T-cell (primary cell): ENCODE measurements at places on chromosomes 5 and 9.

GRCh38 chr9:34139477-34140146 lies 13.1 kb upstream of the DCAF12 start:
- DNase-seq: no peak

GRCh38 chr5:9624196-9624947 lies 5.8 kb downstream of the TAS2R1 start:
- DNase-seq: no peak

DNA sequence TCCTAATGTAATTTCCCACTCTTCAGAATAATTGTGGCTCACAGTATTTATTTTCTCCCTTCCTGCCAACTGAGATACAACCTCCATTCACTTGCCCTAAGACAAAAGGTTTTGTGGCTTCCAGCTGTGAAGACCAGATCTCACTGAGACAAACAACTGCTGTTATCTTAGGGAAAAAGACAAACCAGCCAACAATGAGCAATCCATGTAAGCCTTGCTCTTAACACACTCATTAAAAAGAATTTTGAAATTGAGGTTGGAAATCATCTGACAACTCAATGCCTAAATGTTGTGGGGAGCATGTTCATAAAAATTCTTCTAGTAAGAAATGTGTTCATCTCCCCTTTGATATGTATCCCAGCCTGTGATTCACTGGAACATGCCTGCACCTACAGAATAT lies 132.9 kb downstream of the ADAMTSL1 start:
- no peak for DNase-seq

DNA sequence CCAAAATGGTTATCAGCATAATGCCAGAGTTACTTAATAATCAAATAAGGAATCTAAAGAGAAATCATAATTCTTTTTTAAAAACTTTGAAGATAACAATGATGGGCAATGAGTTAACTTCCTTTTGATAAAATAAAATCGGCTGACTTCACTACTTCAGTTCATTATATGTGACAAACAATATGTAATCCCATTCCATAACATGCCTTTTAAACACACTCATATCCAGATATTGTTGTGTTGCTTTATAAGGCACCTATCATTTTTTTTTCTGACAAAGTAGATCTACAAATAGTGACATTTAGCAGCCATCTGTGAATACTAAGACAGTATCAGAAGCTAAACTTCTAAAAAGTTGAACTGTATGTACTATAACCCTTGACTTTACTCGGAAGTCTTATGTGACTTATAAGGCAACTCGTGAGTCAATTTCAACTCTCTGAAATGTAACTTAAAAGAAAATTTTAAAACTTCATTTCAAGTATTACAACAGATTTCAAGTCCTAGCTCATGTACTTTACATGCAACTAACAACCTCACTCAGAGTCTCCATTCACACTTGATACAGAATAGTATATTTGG lies 7.5 kb downstream of the ADAMTS6 start:
- no peak for DNase-seq

DNA sequence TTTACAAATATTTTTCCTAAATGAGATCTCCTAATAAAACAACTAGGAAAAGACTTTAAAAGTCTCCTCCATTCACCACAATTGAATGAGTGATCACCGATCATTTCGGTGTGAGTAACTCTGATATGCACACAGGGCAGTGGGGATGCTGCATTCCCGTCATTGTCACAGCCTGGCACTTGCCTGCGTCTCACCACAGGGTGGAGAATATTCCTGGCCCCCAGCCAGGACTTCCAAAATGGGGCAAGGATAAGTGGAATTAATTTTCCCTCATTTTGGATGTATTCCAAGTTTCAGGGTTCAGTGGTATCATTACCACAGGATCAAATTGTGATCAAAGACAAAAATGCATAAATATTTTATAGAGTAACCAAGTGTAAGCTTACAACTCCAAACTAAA lies 107.1 kb downstream of the CTNND2 start:
- DNase-seq: no peak

DNA sequence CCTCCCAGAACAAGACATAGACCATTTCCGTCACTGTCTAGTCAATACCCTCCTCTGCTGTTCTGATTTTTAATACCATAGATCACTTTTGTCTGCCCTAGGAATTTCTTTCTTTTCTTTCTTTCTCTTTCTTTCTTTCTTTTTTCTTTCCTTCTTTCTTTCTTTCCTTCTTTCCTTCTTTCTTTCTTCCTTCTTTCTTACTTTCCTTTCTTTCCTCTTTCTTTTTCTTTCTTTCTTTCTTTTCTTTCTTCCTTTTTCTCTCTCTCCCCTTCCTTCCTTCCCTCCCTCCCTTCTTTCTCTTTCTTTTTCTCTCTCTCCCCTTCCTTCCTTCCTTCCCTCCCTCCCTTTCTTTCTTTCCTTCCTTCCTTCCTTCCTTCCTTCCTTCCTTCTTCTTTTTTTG lies 49.0 kb upstream of the RAPGEF1 start:
- DNase-seq: no peak

- no peak for DNase-seq
Observed at GRCh38 chr5:104643320-104643719, 1080.7 kb upstream of the NUDT12 start.

GRCh38 chr5:18772475-18772874 lies 1138.2 kb downstream of the TAF11L14 start:
- DNase-seq: no peak

GRCh38 chr5:181056431-181056830 lies 16.4 kb downstream of the BTNL9 start:
- DNase-seq: no peak

- no peak for DNase-seq
Observed at GRCh38 chr5:53906736-53907135, 346.3 kb downstream of the NDUFS4 start.

- DNase-seq: no peak
Observed at GRCh38 chr5:116423587-116424257, 150.9 kb downstream of the SEMA6A start.

GRCh38 chr9:134223591-134224122 lies 59.3 kb upstream of the RNU6ATAC start:
- DNase-seq: no peak

DNA sequence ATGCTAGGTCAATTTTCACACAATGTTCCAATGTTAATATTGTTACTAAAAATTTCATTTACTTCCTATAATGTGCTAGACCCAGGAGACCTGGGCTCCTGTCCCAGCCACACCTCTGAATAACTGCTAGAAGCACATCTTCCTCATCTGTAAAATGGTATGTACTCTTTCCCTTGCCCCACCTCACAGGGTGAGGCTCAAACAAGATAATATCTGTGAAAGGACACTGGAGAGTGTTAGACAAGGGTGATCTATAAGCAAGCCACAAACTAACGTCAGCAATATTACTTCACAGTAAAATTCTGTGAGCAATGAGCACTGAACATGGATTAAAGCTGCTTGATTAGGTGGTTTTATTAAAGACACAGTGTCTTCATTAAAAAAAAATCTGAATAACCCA lies 186.4 kb downstream of the EPB41L4A start:
- DNase-seq: no peak

- DNase-seq: no peak
Observed at GRCh38 chr5:29796013-29796412, 1397.5 kb upstream of the CDH6 start.

GRCh38 chr5:86354664-86355063 lies 263.1 kb upstream of the COX7C start:
- no peak for DNase-seq

DNA sequence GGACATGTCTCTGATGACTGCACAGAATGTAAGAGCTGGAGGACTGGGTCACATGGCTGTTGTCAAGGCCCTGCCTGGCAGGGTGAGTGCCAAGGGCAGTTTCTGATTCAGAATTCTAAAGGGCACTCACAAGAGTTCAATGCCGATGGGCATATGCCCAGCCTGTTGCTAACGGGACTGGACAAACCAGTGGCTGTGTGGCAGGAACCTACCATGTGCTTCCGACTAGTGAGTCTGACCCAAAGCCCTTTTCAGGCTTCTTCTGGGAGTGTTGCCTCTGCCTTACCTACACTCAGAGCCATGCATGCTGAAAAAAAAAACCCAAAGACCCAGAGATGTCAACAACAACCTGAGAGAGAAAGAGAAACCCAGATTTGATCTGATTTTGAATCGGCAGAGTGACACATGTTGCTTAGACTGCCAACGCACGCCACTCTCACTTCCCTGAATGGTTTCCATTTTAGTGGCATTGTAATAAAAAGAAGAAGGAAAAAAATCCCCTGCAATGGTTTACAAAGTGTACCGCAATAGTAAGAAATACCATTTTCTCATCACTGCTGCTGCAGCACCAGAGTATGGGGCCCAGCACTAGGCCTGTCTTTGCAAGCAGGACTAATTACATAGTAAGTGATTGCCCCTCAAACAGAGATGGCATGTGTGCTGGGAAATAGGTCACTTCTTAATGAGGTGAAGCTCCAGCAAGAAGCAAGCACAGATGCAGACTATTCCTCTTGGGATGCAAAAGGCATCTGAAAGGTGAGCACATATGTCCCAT lies 194.3 kb downstream of the PALM2AKAP2 start:
- DNase-seq: no peak

- no peak for DNase-seq
Observed at GRCh38 chr9:105901514-105902109, 207.3 kb downstream of the TMEM38B start.

GRCh38 chr9:137647096-137647714 lies 28.4 kb downstream of the EHMT1 start:
- DNase-seq: no peak

DNA sequence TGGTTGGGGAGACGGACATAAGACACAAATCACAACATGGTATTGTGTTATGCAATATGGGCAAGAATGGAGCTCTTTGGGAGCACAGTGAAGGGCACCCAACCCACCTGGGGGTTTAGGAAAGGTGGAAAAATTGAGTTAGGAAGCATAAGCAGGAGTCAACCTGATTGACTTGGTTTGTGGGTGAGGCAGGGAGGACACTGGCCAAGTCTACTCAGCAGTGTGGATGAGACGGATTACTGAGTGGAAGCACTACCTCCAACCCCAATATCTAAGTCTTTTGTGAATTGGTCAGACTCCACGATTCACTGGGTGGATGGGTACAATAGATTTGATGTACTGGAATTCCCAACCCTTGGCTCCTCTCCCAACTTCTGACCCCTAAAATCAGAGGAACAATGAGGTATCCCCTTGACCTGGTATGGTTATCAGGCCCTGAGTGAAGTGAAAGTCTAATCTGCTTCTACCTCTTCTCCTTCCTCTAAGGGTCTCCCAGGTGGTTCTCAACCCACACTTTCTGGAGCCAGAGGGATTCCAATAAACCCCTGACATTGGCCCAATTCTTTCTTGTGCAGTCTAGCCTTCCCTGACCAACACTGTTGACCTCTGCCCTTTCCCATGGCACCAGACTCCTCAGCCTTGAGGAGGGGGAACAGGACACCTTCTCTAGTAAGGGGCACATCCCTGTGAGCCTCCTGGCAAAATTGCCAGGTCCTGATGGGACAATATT lies 5.2 kb downstream of the EGR1 start:
- DNase-seq: no peak

DNA sequence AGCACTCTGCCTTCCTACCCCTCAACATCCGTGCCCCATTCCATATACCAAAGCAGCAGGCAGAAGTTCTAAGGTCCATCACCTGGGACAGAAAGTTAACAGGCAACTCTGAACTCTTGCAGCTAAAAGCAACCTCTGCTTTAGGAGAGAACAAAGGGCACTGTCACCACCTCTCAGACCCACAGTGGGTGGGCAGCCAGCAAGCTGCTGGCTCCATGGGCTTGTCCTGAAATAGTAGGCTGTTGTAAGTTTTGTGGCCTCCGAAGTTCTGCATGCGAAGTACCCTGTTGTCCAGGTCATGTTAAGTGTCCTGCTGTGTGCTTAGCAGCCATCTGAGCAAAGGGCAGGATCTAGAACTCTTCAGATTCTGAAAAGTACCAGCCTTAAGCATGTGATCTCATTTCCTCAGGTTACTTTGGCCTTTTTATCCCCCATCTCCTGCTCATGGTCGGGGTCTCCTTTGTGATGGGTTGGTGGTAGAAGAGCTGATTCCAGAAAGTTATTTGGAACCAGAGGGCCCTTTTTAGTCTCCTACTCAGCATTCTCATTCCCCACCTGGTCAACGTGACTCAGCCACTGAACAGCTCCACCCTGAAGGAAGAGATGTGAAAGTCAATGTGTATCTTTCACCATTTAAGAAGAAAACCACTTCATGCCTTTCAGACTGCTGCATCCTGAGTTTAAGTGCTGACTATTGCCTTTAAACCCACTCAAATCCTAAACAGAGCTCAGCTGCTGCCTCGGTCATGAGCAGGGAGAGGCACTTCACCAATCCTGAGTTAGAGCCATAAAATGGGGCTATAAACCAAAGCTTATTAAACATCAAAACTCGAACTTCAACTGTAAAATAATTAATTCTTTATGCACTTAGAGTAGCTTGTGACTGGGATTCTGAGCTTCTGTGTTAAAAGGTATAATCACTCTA lies 121.4 kb downstream of the DPYSL3 start:
- no peak for DNase-seq

GRCh38 chr5:58666598-58667581 lies 84.0 kb downstream of the RAB3C start:
- no peak for DNase-seq

GRCh38 chr9:23615569-23615968 lies 210.5 kb downstream of the ELAVL2 start:
- DNase-seq: no peak

GRCh38 chr5:2196416-2196815 lies 313.7 kb upstream of the IRX4 start:
- DNase-seq: no peak

GRCh38 chr9:95133325-95133705 lies 184.2 kb downstream of the FANCC start:
- no peak for DNase-seq

DNA sequence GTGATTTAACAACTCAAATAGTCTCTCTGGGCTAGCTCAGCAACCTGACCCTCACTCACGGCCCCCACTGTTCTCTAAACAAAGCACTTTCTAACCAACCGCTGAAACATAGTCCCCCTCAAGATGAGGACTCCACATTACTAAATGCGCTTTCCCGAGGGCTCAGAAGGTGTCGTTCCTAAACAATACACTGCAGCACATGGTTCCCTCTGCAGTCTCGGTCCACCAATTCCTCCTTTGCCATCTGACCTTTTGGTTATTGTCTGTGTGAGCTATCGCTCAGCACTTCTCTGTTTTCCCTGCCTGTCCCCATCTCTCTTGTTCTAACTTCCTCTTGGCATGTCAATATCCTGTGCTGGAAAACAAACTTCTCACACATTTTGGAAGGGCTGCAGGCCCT lies 7.2 kb downstream of the EPB41L4A start:
- DNase-seq: no peak

DNA sequence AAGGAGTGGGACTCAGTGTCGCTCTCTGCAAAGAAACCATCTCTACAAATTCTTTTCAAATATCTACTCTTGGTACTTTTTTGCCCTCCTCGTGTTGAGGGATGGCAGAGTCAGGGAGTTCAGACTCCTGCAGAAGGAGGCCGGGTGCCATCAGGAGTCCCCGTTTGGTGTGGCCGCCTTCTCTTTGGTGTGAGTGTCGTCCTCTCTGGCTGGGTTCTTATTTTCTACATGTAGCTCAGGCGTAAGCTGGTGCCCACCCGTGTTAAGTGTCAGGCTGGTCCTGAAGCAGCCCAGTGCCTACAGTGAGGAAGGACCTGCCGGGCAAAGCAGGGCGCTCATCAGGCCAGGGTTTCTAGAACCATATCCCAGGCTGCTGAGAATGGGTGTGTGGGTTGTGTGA lies 37.0 kb downstream of the OTULIN start:
- DNase-seq: no peak

GRCh38 chr9:93668261-93668871 lies 92.0 kb downstream of the PHF2 start:
- no peak for DNase-seq
